SK-N-SH (cell line): ENCODE measurements at places on chromosomes 1 and 21.
A peak's percentile ranks its signal among the peaks of the same experiment; 100 is the strongest.

DNA sequence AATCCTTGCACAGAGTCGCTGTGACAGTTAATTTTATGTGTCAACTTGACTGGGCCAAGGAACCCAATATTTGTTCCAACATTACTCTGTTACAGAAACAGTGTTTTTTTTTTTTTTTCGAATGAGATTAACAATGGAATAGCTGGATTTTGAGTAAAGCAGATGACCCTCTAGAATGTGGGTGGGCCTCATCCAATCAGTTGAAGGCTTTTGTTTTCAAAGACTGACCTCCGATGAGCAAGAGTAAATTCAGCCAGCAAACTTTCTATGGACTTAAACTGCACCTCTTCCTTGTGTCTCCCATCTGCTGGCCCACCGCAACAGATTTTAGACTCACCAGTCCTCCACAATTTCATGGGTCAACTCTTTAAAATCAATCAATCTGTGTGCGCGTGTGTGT lies 17.0 kb downstream of the CRYZ start:
- H3K36me3 ChIP-seq, result peaks cover 48% of the 10 kb centered on the region
- H3K4me3 ChIP-seq, result no peak overlapping the region
- H3K4me1 ChIP-seq, result no peaks in the 10 kb centered on the region; the same call in 1 of the 2 replicates

GRCh38 chr21:39314143-39315027 lies 953 bp upstream of the BRWD1 start:
- no peaks in the 10 kb centered on the region for H3K27me3 ChIP-seq
- no peak for DNase-seq
- H3K36me3 ChIP-seq, result peaks cover 14% of the 10 kb centered on the region
- peaks cover 14% of the 10 kb centered on the region for H3K4me1 ChIP-seq
- peak overlapping the region; percentile 90 for H3K27ac ChIP-seq

DNA sequence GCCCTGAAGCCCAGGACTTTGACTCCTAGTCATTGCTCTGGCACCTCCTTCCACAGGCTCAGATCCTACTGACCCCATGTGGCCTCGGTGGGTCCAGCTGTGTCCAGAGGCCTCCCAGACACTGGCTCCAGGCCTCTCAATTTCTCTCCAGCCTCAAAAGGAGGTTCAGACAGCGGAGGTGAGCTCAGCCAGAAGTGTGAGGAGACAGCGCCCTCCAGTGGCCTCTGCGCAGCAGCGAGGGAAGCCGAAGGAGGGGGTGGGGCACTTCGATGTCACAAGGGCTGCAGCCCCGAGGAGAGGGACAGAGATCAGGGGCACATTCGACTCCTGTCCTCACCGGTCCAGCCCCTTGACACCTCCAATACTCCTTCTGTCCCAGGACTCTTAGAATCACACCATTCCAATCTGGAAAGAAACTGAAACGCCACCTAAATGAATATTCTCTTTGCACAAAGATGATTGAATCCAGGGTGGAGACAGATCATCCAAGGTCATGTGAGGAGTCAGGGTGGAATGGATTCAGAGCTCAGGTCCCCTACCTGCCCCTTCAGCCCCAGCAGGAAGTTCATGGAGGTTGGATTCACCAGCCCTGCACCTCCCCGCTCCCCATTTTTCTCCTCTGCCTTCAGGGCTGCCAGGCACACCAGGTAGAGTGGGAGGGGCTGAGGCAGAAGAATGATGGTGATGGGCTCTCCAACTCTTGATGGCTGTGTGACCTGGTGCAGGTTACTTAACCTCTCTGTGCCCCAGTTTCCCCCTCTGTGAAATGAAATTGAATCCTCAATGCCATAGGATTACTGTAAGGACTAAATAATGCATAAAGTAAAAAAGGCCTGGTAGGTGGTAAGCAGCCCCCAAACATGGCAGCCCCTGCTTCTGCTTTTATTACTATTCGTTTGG lies 34.8 kb upstream of the ZBTB40 start:
- H3K27ac ChIP-seq, result no peak overlapping the region; the same call in 1 of the 2 replicates
- 0 out of 2 replicates have a peak overlapping the region, but pooled peaks have one; percentile 9 for H3K4me3 ChIP-seq
- DNase-seq, result peak; percentile 84
- H3K4me1 ChIP-seq, result peaks cover 26% of the 10 kb centered on the region; the same call in 1 of the 2 replicates
- H3K36me3 ChIP-seq, result no peaks in the 10 kb centered on the region

GRCh38 chr21:33828083-33828482 lies 87.5 kb downstream of the ATP5PO start:
- H3K36me3 ChIP-seq, result peaks cover 37% of the 10 kb centered on the region
- no peak for DNase-seq
- no peaks in the 10 kb centered on the region; the same call in 1 of the 2 replicates for H3K4me1 ChIP-seq
- no peak overlapping the region for H3K27ac ChIP-seq
- H3K27me3 ChIP-seq, result no peaks in the 10 kb centered on the region
- no peak overlapping the region for H3K4me3 ChIP-seq

DNA sequence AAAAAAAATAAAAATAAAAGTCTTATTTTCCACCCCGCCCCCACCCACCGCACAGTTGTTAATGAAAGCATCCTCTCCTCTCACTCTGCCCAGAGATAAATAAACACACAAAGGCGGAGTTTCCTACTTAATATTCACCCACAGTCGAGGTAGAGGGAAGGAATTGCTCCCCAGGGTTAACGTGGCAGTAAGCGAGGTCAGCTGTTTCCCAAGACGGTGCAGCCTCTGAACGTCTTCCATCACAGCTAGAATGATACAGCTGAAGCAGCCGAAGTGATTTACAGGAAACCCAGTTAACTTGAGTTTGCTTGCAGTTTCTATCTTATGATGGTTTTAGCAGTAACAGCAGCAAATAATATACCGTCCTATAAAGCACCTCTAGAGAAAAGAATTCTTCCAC lies 283.9 kb downstream of the PBX1 start:
- H3K27me3 ChIP-seq, result no peaks in the 10 kb centered on the region
- no peak overlapping the region for H3K27ac ChIP-seq
- H3K4me3 ChIP-seq, result no peak overlapping the region
- DNase-seq, result no peak

DNA sequence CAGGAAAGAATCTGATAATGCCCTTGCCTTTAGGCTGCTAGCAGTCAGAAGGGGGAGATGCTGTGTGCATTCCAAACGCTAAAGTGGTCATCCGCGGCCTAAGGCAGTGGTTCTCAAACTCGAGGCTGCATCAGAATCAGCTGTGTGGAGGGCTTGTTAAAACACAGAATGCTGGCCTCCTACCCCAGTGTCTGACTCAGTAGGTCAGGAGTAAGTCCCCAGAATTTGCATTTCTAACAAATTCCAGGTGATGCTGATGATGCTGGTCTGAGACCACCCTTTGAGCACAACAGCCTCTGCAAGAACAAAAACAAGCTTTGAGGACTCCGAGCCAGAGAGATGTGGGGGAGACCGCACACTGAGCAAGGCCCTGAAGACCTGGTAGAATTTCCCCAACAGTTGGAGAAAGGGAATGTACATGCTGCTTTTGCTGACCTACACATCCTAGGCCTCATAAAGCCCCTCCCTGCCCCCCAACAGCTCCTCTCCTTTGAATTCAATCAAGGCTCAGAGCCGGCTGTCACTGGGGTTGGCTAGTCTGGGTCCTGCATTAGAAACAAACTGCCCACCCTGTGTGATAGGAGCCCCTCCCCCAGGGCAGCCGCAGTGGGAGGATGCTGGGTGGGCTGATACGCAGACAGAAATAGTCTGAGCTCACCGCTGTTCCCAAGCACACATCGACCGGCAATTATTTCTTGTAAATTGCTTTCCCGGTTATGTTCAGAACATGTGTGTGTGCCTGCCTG lies 27.1 kb downstream of the SHISAL2A start:
- H3K27me3 ChIP-seq, result no peaks in the 10 kb centered on the region
- H3K27ac ChIP-seq, result no peak overlapping the region
- no peak overlapping the region for H3K4me3 ChIP-seq
- no peaks in the 10 kb centered on the region for H3K36me3 ChIP-seq

- H3K4me3 ChIP-seq, result no peak overlapping the region
- peaks cover 4% of the 10 kb centered on the region; the same call in 1 of the 2 replicates for H3K4me1 ChIP-seq
- no peaks in the 10 kb centered on the region for H3K27me3 ChIP-seq
- DNase-seq, result no peak
Measured at GRCh38 chr1:110316735-110317134, 22.4 kb upstream of the RBM15 start.

GRCh38 chr1:24932284-24932683 lies 2.2 kb upstream of the RUNX3 start:
- no peaks in the 10 kb centered on the region for H3K36me3 ChIP-seq
- H3K27ac ChIP-seq, result no peak overlapping the region
- H3K4me1 ChIP-seq, result peaks cover 8% of the 10 kb centered on the region; the same call in 1 of the 2 replicates
- H3K4me3 ChIP-seq, result peak overlapping the region; percentile 32
- DNase-seq, result peak; percentile 97
- H3K27me3 ChIP-seq, result peaks cover 69% of the 10 kb centered on the region

GRCh38 chr1:93764366-93764750 lies 82.7 kb upstream of the BCAR3 start:
- H3K4me3 ChIP-seq, result no peak overlapping the region
- H3K4me1 ChIP-seq, result peaks cover 20% of the 10 kb centered on the region; the same call in 1 of the 2 replicates
- no peak overlapping the region for H3K27ac ChIP-seq
- DNase-seq, result no peak
- H3K36me3 ChIP-seq, result no peaks in the 10 kb centered on the region

DNA sequence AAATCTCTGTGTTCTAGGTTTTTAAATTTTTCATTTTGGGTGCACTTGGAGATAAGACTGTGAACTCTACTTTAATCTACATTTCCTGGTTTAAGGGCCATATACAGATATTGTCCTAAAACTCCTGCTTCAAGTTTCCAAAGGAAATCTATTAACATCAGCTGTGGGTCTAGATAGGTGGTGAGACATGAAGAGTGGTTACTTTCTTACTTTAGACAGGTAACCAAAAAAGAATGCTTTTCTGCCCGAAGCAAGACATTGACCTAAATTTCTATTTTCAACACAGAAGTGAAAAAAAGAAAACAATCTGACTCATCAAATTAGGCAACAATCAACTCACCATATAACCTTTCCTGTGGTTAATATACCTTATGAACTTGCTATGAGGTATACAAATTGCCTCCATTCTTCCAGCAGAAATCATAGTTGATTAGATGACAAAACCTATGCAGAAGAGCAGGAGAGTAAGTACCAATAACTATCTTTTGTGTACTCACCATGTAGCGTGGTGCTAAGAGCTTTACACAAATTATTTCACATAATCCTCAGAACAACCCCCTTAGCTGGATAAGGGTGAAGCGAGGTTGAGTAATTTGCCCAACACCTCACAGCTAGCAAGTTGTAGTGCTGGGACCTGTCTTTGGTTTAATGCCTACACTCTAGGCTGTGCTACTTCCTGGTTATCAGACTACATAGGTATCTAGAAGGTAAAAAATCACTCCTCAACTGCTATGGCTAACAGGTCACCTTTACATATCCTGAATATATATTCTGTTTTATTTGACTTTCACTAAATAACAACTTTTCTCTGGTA lies 23.4 kb upstream of the PTPN14 start:
- H3K4me3 ChIP-seq, result no peak overlapping the region
- H3K4me1 ChIP-seq, result peaks cover 5% of the 10 kb centered on the region; the same call in 1 of the 2 replicates
- no peak for DNase-seq
- H3K36me3 ChIP-seq, result no peaks in the 10 kb centered on the region
- no peaks in the 10 kb centered on the region for H3K27me3 ChIP-seq

DNA sequence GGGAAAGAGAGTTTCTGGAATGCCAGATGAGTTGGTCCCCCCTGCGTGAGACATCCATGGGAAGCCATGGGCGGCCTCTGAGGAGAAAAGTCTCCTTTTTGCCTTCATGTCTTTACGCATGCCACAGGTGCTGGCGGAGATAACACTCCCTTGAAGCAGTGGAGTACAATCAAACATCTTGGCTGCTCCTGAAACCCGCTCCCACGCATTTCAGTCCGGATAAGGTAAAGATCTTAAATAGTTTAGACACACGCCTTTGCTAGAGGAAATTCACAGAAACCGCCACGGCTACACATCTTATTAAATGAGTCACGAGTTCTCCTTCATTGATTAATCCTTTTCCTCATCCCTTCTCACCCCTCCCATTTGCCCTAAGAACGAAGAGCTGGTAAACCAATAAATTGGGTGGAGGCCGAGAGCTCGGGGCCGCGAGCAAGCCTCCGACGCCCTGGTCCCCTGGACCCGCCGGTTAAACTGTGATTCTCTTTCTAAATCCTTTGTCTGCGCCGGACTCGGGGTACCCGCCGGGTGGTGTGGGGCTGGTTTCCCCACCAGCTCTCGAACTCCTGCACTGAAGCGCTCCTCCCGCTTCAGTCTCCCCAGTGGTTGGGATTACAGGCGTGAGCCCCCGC lies 6.6 kb upstream of the ZNF669 start:
- peaks cover 22% of the 10 kb centered on the region; the same call in 1 of the 2 replicates for H3K4me1 ChIP-seq
- no peak for DNase-seq
- H3K36me3 ChIP-seq, result no peaks in the 10 kb centered on the region
- H3K27me3 ChIP-seq, result no peaks in the 10 kb centered on the region
- peak overlapping the region; percentile 83 for H3K27ac ChIP-seq

DNA sequence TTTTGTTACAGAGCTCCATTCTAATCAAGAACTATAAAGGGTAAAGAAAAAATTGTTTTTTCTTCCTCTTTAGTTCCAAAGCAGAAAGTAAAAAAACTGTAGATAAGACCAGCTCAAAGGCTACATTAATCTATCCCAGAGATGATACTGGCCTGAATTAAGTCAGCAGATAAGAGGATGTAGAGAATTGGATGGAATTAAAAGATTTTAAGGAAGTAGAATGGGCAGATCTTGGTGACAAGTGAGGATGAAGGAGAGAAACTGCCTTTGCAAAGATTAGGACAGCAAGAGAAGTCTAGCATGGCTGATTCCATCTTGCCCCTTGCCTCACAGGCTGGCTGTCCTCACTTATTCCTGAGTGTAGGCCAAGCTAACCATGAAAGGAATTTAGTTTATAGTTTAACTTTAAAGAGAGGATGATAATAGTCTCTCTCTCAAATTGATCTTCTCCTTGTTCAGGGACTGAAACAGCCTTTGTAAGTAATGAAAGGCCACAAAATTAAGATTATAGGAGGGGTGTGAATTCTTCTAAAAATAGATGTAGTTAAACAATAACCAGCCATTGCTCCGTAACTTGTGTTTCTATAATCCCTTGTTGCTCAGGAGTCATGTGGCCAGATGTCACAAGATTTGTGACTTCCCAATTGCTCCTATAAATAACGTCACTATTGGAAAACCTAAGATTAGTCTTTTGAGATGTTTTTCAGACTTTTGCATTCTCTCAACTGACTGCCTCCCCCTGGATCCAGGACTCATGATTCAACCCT lies 265.0 kb upstream of the USP24 start:
- no peak overlapping the region for H3K4me3 ChIP-seq
- DNase-seq, result no peak
- H3K27me3 ChIP-seq, result no peaks in the 10 kb centered on the region
- 0 out of 2 replicates have a peak overlapping the region, but pooled peaks have one; percentile 16 for H3K27ac ChIP-seq
- peaks cover 11% of the 10 kb centered on the region for H3K4me1 ChIP-seq

DNA sequence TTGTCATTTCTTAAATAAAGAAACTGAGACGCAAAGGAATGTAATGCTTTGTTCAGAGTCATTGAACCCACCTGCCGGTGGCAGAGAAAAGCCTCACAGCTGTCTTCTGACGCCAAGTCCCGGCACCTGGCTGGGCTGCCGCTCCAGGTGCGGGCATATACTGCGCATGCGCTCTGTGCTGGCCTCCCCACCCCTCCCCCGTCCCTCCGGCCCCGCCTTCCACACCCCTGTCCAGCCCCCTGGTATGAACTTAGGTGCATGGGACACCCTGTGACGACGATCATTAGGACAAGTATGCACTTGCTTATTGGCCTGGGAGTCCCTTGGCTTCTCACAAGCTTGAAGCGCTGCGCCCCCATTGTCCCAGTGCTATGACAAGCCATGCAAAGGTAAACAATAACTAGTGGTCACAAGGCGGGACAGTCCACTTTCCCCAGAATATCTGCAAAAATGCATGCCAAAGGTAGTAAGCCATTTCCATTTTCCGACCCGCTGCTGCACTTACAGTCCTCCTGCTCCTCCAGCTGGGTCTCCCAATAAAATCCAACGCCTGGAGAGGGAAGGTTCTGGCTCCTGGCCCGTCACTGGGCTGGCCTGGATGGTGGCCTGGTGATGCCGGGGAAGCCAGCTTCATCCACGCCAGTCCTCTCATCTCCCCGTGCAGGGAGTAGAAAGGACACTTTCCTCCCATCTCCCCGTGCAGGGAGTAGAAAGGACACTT lies 100.4 kb downstream of the PSMG1 start:
- H3K4me1 ChIP-seq, result no peaks in the 10 kb centered on the region; the same call in 1 of the 2 replicates
- H3K27ac ChIP-seq, result no peak overlapping the region
- no peak for DNase-seq
- no peaks in the 10 kb centered on the region for H3K27me3 ChIP-seq
- H3K36me3 ChIP-seq, result no peaks in the 10 kb centered on the region
